ENCODE measurements at places on chromosomes 7 and 10.

DNA sequence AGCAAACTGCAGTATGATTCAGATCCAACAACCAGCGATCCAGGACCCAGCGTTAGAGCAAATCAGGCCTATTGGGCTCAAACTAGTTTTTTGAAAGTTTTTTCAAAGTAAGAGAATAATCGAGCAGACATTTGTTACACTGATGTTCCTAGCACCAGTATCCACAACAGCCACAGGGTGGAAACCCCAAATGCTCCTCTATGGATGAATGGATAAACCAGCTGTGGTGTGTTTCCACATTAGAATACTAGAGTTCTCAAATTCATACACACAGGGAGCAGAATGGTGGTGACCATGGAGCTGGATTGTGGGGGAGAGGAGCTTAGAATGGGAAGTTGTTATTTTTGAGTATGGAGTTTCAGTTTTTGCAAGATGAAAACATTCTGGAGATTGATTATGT lies 60.7 kb downstream of the PDIA4 start:
- no peak for DNase-seq

GRCh38 chr7:117974891-117975290 lies 101.7 kb upstream of the CTTNBP2 start:
- DNase-seq = no peak

DNA sequence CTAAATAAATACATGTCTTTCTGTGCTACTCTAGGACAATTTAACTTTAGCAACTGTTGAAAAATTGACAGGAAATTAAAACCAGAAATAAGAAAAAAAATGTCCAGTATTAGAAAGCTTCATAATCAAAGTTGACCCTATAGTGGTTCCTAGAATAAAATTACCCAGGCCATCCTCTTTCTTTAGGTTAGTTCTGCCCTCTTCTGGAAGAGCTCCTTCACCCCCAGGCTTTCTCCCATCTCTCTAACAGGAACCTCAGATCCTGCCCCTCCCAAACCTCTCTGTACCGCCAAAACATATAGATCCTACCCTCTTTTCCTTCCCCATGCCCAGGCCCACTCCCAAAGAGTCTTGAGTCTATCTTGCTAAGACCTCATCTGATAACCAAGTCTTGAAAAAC lies 159.4 kb upstream of the CDK1 start:
- DNase-seq = no peak

- no peak for DNase-seq
These were observed 94.4 kb upstream of the INSIG1 start for GRCh38 chr7:155203059-155203881.

- DNase-seq = no peak
These were observed 12.1 kb downstream of the BMPR1A start for GRCh38 chr10:86768412-86769062.

GRCh38 chr10:43584051-43584450 lies 9.6 kb upstream of the ZNF239 start:
- no peak for DNase-seq

DNA sequence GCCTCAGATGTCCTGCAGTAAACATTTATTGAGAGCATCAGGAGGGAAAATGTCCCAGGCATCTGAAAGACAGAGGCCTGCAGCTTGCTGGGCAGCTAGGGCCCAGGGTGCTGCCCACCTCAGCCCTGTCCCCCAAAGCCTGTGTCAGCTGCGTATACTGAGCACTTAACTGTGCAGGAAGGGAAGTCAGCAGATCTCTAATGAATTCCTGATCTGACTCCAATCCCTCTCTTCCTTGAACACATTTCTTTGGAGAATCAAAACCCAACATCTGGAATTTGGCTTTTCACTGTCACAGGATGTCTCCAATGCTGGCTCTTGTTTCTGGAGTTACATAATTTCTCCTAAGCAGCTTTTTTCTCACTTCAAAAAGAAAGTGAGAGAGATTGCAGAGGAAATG lies 364.7 kb upstream of the NFE2L3 start:
- DNase-seq = no peak

DNA sequence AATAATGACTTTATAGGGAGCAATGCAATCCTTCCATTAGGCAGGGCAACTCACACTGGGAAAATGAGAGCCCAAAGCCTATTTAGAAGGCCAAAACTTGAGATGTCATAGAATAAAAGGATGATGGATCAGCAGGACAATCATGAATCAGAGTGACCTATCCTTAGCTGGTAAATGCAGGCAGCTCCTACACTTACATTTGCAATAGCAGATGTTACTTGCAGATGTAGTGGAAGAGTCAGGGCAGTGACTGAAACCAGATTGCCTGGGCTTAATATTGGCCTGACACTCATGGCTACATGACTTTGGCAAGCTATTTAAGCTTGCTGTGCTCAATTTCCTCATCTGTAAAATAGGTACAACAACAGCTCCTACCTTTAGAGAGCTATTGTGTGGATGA lies 98.7 kb downstream of the PRTFDC1 start:
- no peak for DNase-seq

- no peak for DNase-seq
These were observed 145.1 kb upstream of the TMEM106B start for GRCh38 chr7:12066004-12066403.

DNA sequence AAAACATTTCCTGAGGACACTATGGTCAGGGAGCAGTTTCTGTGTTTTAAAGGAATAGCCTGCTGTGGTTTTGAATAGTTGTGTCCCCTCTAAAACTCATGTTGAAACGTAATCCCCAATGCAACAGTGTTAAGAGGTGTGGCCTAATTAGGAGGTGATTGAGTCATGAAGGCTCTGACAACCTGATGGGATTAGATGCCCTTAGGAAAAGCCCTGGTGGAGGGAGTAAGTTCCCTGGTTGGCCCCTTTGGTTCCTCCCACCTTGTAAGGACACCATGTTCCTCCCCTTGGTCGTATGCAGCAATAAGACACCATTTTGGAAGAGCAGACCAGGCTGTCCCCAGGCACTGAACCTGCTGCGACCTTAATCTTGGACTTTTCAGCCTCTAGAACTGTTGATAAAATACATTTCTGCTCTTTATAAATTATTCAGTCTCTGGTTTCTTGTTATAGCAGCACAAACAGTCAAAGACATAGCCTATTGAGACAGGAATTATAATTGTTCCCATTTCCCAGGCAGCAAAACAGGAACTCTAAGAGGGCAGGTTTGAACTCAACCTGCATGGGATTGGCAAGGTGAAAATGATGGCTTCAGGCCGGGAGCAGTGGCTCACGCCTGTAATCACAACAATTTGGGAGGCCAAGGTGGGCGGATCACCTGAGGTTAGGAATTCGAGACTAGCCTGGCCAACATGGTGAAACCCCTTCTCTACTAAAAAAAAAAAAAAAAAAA lies 20.5 kb upstream of the TNS3 start:
- no peak for DNase-seq

- no peak for DNase-seq
These were observed 15.1 kb downstream of the LSMEM1 start for GRCh38 chr7:112495810-112496462.

DNA sequence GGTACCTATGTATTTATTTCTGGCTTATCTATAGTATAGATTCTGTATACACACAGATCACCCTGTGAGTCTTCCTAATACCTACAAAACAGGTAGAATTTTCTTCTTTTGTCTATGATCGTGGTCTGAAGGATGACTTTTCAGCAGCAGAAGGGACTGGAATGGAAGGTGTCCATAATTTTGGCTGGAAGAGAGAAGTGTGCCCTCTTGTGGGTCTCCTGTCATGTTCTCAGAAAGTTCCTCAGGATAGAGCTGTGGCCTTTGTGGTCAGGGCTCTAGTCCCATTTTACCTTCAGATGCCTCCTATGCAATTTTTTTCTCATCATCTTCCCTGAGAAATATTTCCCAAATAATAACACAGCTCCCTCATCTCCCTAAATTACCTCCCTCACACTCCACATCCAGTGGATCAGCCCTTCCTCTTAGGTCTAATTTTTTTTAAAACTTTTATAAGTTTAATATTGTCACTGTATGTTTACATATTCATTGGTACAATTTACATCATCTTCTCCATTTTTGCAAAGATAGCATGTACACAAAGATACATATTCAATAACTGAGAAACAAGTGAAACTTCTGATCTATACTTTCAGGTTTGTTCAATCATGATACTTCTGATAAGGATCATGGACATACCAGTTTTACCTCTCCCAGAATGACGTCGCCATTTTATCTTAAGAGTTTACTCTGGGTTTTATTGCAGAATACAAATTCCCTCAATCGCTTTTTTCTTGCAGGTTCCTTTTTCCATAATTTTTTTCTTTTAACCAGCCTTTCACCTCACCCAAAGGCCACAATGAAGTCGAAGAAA lies 112.7 kb downstream of the REEP3 start:
- no peak for DNase-seq

GRCh38 chr7:141102436-141102835 lies 28.6 kb downstream of the TMEM178B start:
- DNase-seq = no peak

- no peak for DNase-seq
These were observed 165.6 kb upstream of the KMT2E start for GRCh38 chr7:104848138-104848990.

DNA sequence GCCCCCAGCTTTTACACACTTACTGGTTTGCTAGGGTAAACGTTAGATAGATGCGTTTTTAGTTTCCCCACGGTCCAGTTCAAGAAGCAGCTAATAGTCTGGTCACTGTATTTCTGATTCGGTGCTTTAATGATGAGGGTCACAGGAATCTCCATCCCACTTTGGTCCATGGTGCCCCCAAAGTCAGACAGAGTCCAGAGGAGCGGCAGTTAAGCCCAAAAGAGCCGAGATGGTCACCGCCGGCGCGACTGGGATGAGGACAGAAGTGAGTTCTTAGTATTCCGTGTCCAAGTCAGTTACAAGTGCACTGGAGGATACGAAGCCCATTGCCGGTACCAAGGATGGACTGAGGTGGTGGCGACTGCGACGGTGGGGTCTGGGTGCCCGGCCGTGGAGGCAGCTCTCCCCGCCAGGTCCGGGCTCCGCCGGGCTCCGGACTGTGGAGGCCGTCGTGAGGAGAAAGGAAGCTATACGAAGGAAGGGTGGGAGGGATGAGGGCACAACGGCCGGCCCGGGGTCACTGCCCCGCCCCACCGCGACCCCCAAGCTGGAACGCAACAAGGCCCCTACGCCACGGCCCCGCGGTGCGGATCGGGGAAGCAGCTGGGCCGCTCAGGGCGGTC lies 663 bp downstream of the HERPUD2 start:
- DNase-seq = no peak

DNA sequence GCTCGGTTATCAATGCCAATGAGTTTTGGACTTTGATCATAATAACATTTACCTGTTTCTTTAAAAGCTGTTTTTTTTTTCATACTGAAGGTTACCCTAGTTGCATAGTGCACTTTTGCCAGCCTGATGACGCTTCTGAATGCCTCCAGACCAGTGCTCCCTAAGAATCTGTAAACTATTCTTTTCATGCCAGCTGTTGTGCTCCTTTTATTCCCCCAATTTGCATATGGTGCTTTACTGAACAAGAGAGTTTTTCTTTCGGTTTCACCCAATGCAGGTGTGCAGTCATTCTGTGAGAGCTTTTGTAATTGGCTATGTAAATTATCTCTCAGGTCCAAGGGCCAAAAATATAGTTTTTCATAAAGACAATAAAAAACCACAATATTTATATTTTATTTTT lies 48.1 kb upstream of the GLCCI1 start:
- no peak for DNase-seq

DNA sequence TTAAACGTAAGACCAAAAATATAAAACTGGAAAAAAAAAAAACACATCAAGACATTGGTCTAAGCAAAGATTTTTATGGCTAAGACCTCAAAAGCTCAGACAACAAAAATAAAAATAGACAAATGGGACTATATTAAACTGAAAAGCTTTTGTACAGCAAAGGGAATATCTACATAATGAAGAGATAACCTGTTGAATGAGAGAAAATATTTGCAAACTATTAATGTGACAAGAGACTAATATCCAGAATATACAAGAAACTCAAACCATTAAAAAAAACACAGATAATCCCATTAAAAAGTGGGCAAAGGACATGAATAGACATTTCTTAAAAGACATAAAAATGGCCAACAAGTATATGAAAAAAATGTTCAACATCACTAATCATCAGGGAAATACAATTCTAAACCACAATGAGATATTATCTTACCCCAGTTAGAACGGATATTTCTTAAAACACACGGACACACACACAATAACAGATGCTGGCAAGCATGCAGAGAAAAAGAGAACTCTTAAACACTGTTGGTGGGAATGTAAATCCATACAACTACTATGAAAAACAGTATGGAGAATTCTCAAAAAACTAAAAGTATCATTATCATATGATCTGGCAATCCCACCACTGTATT lies 28.8 kb downstream of the CNOT4 start:
- DNase-seq = no peak

GRCh38 chr7:149731207-149731955 lies 42.0 kb downstream of the ZNF467 start:
- no peak for DNase-seq

DNA sequence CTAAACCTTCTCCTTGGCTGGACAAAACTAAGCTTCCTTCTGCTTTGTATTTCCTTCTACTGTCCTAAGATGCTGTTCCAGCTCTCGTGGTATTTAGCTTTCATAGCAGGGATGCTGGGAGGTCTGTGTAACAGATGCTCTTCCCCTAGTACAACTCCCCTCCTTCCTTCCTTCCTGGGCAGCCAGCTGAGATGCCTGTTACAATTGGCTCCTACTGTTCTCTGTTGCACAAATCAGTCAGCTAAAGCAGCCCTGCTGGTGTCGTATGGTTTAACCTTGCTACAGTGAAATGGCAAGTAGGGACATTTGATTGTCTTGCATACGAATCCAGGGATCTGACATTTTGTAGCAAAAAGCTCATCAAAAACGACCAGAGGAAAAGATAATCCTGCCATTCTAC lies 143.8 kb downstream of the ARHGAP21 start:
- DNase-seq = no peak

GRCh38 chr10:68684413-68684812 lies 36.6 kb upstream of the CCAR1 start:
- DNase-seq = no peak

DNA sequence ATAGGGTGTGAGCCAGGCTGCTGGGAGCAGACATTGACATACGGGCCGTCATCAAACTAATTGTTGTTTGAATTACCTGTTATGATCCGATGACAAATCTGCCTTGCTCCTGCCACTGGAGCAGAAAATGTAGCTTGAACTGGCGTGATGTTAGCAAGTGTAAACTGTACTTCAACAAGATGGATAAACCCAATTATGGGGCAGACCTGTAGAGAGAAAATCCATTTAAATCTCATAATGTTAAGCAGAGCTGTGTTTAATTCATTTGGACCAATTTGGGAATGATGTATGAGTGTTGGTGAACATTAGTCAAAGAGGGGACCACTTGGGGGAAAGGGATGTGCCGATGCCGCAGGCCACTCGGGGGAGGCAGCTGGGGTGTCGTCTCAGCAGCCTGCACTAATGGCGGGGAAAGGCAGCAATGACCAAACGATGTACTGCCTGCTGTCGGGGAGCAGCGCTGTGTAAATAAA lies 27.4 kb downstream of the TCF7L2 start:
- DNase-seq = no peak

GRCh38 chr7:37577412-37577811 lies 106.2 kb upstream of the GPR141 start:
- no peak for DNase-seq

DNA sequence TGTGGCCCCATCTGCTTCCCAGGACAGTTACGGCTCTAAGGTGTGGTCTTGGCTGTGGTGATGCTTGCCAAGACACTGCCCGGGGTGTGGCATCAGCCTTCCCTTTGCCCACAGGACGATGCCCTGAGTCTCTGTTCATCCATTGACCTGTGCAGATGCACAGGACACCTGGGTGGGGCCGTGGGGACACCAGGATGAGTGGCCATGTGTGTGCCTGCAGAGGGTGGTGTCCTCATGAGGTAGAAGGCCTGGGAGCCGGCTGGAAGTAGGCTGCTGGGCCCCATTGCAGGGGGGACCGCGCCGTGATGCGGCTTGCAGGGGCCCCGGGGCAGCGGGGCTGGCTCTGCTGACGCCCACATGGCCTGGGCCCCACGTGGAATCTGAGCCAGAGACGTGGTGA lies 22.4 kb upstream of the PWWP2B start:
- no peak for DNase-seq

Data from glomerular endothelial cell (primary cell).